ENCODE measurements at places on chromosomes 3 and 15.

DNA sequence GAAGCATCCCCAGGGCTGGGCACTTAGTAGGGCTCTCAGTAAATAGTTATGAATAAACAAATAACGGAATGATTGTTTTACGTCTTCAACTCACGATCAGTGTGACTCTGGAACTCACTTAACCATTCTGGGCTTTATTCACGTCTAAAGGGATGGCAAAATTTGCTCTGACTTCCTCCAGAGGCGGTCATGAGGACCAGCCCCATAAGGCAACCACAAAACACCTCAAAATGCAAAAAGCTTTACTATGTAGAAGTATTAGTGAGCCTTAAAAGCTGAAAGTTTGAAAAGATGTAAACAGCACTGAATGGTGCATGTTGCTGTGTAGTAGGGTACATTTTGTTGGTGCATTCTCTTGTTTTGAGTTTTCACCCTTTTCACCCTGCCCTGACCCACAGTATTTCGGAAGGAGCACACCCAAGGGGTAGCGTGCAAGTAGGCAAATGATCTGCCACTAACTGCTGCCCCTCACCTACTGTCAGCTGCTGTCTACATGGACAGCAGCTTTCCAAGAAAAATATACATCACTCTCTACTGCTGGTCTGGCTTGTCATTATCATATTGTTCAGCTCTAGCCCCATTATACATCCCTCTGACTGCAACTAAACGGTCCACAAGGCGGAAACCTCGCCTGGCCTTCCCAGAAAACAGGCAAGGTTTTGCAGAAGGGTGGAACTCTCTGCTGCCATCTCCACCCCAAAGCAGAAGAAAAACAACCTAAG is 308.5 kb upstream of the PROK2 start:
- no peak for DNase-seq

DNA sequence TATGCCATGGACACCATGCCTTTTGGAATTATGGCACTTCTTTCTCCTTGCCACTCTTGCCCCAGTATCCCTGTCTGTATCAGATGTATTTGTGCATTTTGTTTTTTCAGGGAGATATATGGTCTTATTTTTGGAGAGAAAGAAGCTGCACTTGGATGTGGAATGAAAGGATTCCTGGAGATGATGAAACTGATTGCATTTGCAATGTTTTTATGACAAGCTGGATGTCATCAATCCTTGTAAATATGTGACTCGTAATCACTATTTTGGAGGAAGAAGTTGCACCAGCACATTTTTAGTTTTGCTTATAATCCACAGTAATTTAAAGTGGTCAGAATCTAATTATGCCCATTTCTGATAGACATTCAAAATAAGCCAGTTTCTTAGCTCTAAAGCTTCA is 165.0 kb downstream of the NR1D2 start:
- DNase-seq, result no peak

- DNase-seq, result no peak
Observed at GRCh38 chr15:87312221-87312620, 944.3 kb downstream of the NTRK3 start.

GRCh38 chr3:187640569-187641059 is 29.6 kb downstream of the SST start:
- no peak for DNase-seq

GRCh38 chr3:50297384-50297775 is 1.8 kb downstream of the HYAL3 start:
- DNase-seq, result peak; percentile 1

GRCh38 chr3:134453631-134454030 is 32.2 kb downstream of the ANAPC13 start:
- peak; percentile 41 for DNase-seq

DNA sequence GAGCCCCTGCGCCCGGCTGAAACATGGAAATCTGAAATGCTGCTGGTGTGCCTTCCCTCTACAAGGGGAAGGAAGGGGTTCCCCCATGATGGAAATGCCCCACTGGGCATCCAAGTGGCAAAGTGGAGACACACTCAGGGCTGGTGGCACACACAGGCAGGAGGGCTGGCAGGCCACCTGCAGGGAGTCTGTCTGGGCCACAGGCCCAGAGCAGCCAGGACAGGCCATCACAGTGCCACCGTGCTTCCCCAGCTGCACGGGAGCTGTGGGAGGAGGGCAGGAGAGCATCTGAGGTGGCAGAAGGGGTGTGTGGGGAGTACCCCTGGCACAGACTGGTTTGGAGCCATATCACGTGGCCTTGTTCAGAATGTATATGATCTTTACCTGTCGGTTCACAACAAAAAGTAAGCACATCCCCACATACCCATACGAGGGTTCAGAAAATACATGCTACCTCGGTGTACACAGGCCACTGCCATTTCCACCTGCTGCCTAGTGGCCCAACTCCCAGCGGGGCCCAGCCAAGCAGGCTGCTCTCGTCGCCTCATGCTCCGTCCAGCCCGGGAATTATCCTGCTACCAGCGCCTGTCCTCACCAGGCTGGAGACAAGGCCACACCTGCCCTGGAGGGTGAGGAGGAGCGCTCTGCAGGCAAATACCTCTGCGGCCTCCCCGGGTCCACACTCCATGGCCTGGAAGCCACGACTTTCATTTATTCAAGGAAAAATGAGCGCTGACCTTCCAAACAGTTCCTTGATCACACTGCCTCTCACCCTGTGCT is 22.6 kb upstream of the DUSP7 start:
- DNase-seq, result no peak

DNA sequence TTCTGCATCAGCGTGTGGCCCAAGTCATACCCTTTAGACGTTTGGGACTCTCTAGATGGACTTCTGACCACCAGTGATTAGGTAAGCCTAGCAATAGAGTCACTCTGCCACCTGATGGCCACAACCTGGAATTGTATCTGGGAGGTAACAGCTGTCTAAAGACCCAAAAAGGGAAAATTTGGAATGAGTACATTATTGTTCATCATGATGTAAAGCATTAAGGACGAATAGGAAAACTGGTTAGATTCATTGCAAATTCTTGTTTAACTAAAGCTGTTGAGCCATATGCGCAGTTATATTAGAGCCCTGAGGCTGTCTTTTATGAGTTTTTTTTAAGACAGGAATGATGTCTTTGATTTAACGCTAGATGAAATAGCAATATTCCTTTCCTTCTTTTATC is 63.6 kb downstream of the FAM81A start:
- peak; percentile 78 for DNase-seq

- DNase-seq, result no peak
Observed at GRCh38 chr15:31471731-31472430, 145.2 kb downstream of the KLF13 start.

DNA sequence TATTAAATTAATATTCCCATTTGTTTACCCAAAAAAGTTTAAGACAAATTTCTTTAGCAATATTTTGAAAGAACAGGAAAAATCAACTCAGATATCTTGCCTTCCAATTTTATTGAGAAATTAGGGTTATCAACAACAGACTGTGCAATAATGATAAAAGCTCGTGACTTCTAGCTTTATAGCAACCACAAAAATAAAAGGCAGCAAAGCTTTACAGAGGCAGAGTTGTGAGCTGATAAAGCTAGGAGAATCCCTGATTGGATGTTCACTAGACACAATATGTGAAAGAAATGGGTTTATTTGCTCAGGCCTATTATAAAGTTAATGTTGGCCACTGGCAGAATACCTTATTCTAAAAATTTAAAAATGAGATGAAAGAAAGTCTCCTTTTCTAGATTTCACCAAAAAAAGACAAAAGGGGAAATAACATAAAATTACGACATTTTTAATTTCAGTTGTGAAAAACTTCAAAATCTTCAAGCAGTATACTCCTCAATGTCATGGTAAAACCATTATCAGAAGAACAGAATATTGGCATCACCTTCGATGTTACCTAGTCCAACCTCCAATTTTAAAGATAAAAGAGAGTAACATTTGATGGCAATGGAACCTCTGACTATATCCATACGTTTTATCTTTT is 2.8 kb downstream of the VPS13C start:
- DNase-seq, result no peak

GRCh38 chr3:48564022-48564421 is 441 bp upstream of the UCN2 start:
- no peak for DNase-seq

GRCh38 chr3:79515072-79515471 is 252.7 kb downstream of the ROBO1 start:
- DNase-seq, result no peak

DNA sequence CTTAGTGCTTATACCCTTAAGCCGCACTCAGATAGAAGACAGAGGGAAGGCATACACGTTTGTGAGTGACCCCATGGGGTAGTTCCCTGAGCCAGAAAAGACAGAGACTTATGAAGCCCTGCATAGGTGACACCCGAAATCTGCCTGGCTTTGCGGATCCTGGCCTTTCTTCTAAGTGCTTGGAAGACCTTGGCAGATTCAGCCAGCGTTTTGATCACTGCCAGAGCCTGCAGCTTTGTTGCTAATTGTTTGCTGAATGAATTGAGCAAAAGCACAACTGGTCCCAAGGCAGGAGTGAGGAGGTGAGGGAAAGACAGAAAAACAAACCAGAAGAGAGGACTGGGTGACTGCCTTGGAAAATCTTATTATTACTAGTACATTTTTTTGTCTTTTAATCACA is 168.3 kb upstream of the ICE2 start:
- peak; percentile 22 for DNase-seq

DNA sequence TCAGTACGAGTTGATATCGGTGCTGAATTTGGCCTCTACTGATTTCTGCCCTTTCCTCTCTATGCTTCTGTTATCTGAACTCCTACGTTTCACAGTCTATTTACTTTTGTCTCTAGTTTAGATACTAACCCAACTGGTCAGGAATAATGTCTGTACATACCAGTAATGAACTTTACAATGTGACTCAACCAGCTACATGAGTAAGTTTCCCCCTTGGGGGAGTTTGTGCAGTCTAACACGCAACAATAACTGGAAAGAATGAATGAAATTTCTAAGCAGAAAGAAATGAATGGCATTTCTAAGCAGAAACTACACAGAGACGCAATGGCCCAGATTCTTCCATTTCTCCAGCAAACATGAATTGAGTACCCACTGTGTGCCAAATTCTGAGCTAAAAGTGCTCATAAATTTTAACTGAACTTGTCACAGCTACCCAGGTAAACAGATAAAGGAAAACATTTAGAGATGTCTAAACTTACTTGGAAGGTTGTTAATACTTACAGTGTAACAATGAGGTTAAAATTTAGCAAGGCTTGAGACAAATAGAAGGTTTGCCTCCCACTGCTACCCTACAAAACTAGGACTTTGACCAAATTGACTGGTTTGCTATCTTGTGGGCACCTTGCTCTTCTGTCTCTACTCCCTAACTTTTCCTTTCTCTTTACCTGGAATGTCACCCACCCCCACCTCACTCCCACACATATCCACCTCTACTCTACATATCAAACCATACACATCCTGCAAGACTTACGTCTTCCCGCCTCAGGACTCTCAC is 11.6 kb downstream of the UPK1B start:
- DNase-seq, result no peak

- no peak for DNase-seq
Observed at GRCh38 chr15:81299630-81300273, 24.2 kb downstream of the STARD5 start.

DNA sequence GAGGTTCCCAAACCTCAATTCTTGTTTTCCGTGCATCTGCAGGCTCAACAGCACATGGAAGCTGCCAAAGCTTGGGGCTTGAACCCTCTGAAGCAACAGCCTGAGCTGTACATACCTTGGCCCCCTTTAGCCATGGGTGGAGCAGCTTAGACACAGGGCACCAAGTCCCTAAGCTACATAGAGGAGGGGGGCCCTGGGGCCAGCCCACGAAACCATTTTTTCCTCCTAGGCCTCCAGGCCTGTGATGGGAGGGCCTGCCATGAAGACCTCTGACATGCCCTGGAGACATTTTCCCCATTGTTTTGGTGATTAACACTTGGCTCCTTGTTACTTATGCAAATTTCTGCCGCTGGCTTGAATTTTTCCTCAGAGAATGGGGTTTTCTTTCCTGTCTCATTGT is 24.6 kb downstream of the SRP14 start:
- DNase-seq, result no peak

GRCh38 chr3:183822631-183823030 is 2.7 kb downstream of the MAP6D1 start:
- DNase-seq, result peak; percentile 79

- DNase-seq, result no peak
Observed at GRCh38 chr3:66479532-66479947, 21.3 kb downstream of the LRIG1 start.

DNA sequence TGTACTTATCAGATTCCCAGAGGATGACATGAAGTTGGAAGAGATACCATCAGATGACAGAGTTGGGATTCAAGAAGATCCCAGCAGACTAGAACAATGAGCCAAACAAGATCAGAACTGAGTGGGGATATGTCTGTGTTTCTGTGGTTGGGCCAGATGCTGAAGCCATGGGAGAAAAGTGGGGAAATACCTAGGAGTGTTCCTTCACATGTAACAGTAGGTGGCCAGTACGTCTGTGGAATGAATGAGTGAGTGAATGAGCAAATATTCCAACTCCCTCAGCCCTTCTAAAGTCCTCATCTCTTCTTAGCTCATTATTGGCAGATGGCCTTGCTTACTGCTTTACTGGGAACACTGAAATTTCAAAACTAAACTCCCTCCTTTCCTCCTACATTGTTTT is 32.2 kb upstream of the GREM1 start:
- no peak for DNase-seq

- DNase-seq, result peak; percentile 24
Observed at GRCh38 chr3:143433787-143434378, 314.3 kb downstream of the CHST2 start.

- no peak for DNase-seq
Observed at GRCh38 chr15:68930268-68931022, at the start of gene SPESP1. SPESP1 (plus strand) TSS chr15:68930525; CDS start chr15:68930654, 129 bp downstream.

DNA sequence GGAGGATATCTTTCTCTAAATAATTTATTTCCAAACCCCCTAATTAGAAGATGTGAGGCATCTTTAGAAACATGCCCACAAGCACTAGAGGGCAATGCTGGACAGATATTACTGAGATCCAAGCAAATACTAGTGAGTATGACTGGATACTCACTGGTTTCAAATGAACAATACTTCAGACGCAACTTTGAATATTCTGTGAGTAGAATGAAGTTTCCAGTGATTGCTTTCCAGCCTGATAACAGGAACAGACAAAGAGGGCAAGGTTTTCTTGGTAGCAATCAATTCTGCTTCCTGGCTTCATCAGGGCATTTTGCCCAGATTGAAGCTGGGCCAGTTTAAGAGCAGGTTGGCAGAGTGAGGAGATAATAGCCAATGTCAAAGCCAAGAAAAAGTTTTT is 442.6 kb upstream of the PDZRN3 start:
- DNase-seq, result peak; percentile 11

GRCh38 chr3:190855151-190855550 is 7.3 kb downstream of the GMNC start:
- DNase-seq, result peak; percentile 56

DNA sequence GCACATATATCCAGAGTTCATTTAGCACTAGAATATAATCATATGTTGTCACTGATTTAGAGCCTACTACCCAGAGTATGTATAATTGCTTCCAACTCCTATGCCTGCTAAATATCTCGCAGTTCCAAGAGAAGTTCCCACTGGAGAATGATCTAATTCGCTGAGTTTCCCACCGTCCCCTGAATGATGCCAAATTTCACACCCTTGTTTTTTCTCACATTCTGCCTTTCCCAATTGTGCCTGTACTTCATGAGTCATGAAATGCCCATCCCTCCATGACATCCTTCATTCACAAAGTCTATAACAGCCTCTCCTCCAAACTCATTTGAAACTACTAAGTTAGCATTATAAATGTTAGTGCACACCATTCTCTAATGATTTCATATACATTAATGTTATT is 177.2 kb downstream of the CBLB start:
- DNase-seq, result no peak
